ENCODE measurements at places on chromosomes 5 and 9.

DNA sequence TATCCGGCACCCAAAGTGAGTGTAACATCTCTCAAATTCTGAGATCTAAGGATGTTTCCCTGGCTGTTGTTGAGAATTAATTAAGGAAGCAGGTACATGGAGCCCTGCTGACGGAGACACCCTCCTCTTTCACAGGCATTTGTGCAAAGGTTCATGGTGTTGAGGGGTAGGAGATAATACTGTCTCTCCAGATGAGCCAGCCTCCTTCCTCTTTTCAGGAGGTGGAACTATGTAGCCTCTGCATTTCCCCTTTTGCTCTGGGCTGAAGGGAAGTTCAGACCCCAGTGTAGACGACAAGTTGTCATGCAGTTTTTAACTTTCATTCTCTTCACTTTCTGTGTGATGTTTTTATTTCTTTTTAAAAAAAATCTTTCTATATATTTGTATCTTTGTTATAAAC is 107.5 kb downstream of the GALNT10 start:
- no peak for DNase-seq

DNA sequence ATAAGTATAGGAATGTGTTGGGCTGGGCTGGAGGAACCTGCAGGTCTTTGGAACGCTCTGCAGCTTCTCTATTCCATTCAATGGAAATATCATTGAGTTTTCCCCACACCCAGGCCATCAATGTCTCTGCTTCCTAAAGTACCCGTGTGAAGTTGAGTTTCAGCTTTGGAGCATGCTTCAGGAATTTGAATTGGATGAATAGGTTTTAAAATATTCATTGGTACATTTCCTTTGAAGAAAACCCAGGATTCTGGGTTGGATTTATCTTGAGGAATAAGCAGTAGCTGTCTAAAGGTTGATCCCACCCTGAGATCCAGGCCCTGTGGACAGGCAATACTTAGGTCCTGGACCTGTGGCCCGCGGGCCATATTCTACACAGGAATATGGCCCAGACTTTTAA is 37.3 kb downstream of the INSYN2B start:
- DNase-seq, result no peak

- no peak for DNase-seq
Observed at GRCh38 chr5:156126716-156127115, 200.2 kb upstream of the SGCD start.

GRCh38 chr9:32877639-32878217 is 94.4 kb downstream of the TMEM215 start:
- no peak for DNase-seq

- DNase-seq, result no peak
Observed at GRCh38 chr5:41575110-41575779, 64.8 kb upstream of the PLCXD3 start.

DNA sequence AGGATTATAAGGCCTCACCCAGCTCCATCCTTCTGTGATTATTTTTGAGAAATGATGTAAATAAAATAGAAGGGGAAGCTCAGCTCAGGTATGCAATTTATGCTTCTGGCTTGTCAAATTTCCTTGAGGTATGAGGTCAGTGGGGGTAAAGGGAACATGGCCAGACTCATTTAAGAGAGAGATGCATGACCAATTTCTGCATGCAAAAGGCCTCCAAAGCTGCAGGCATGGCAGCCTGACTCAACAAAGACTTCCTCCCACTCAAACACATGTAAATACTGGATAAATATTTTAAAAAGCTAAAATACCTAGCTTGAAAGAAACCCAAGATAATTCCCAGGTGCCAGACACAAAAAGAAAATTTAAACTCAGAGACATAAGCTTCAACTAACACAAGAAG is 101.4 kb upstream of the SLC1A3 start:
- DNase-seq, result no peak

DNA sequence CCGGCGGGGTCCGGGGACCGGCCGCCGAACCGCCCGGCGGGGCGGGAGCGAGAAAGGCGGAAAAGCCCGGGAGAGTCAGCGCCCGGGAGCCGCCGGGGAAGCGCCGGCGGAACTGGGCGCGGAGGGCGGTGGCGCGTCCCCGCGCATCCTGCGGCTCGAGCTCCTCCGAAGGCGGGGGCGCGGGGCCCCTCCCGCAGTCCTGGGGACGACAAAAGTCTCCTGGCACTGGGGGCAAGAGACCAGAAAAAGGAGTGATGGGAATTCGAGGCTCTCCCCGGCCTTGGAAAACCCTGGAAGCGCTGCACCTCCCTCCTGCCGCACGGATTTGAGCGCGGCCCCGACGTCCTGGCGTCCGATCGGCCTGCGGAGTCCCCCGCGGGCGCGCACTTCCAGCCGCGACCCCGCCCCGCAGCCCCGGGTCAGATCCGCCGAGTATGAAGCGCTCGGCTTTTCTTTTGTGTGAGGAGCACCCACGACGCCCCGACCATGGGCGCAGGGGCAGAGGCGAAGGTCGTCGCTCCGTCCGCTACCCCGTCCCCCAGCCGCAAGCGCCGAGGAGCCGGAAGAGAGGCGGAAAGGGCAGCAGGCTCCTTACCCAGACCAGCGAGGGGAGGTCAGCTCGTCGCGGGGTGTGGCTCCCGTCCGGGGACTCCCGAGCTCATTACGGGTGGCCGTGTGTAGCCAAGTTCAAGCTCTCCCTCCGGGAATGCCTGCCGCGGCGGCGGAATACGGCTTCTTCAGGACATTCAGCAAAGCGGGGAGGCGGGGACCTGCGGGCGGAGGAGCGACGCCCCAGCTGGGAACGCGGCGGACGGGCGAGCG is at the start of gene EPB41L4A:
TSS of gene EPB41L4A (minus strand) at position 114 of the 822 bp plus-strand sequence. CDS start 238 bp downstream, outside the sequence.
- peak; percentile 19 for DNase-seq

DNA sequence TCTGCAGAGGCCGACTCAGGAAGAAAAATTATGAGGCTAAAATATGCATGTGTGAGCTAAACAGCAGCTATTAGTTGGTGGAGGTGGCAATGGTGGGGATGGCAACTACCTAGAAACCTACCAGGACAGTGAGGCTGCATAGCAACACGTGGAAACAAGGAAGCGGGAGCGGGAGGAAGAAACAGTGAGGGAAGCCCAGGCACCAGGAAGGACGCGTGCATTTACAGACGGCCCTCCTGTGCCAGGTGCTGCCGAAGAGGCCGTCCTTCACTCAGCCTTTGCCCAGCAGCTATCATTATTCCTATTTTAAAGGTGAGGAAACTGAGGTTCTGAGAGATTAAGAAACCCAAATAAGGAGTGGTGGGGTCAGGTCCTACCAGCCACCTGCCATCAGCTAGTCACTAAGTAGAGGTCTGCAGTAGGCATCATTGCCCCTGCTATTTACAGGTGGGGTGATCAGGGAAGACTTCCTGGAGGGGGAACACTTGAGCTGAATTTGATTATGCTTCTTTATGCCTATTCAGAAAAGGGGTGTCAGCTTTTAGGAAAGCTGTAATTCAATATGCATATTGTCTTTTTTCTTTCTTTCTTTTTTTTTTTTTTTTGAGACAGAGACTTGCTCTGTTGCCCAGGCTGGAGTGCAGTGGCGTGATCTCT is 125.3 kb downstream of the CRB2 start:
- no peak for DNase-seq

DNA sequence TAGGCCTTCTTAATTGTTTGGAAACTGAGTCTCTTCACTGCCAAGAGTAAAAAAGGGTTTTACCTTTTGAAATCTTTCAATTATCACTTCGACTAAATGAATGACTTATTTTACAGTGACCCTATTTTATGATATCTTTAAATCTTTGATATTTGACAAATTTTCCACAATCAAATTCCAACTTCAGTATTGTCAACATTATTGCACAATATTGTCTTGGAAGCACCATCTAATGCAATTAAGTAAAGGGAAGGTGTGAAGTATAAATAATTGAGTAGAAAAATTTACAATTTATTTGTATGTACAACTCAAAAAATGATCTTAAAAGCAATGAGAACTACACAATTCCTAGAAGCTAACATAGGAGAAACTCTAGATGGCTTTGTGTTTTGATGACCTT is 49.2 kb downstream of the GABRA6 start:
- no peak for DNase-seq

DNA sequence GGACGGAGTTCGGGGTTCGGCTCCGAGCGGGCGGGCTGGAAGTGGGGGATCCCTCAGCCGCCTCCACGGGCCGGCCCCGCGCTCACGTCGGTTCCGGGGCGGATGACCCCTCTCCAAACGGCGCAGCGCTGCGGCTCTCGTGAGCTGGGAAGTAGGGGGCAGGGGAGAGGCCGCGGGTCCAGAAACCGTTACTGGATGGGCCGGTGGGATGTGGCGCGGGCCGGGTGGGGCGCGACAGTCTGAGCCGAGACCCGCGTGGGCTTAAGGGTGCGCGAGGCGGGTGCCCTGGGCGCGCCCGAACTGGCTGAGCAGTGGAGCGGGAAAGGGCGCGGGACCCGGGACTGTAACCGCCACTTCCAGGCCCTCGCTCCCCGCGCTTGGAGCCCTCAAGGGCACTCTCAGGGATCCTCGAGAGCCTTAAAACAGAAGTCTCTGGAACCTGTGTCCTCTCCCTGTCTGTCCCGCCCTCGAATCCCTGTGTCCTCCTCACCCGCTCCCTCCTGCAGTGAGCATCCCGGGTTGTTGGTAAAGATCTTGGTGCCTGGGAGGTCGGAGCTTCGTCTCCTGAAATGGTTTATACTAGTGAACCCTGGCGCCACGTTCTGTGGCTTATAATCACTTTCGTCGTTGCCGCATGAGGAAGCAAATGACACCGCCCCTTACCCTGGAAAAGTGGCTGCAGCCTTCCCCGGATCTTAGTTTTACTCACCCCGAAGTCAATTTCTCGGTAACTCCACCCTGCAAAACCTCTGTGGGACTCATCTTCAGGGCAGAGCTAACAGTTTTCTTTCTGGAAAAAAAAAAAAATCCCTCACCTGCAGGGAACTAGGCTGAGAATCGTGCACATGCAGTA is 571 bp upstream of the MARCHF11 start:
- DNase-seq, result no peak

GRCh38 chr5:35664584-35664983 is 46.9 kb downstream of the SPEF2 start:
- DNase-seq, result no peak

DNA sequence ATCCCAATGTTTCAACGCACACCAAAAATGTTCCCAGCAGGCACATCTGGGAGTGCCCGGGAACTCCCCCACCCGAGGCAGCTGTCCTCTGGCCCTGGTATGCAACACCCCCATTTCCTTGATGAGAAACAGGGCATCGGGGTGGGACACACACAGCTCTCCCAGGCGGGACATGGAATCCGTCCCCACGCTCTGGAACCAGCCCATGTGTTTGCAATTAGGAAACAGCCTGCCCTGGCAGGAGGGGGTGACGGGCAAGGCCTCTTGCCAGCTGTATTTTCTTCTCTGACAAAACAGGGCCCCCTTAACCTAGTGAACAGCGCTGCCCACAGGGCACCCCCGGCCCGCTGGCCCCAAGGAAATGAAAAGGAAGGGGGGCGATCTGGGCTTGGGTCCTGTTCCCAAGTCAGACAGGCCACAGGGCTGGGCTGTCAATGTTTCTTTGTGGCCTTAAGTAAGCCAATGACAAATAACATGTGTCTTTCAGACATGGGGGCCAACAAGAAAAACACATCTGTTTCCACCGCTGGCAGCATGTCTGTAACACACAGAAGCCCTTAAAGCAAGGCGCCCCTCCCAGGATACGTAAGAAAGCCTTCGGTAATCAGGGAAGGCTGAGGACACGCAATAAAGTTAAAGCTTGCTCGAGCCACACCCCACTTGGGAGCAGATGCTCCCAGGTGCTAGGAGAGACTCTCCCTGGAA is 125.3 kb downstream of the ROR2 start:
- no peak for DNase-seq

DNA sequence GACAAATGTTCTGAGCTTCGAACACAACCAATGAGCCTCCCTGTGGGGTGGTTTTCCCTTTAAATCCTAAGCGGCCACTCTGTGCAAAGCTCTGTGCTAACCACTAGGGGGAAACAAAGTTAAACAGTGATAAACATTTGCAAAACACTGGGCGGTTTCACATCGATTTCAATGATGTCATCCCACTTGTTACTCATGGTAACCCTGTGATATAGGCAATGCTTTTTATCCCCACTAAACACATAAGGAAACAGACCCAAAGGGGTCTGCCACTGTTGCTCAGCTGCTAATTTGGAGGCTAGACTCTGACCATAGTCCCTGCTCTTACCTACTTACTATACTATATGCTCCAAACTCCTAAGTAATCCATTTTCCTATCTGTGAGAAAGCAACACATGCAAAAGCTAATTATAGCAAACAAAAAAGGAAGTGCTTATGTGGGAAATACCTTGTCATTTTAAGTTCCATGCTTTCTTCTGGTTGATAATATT is 57.3 kb downstream of the PTPN3 start:
- DNase-seq, result no peak

DNA sequence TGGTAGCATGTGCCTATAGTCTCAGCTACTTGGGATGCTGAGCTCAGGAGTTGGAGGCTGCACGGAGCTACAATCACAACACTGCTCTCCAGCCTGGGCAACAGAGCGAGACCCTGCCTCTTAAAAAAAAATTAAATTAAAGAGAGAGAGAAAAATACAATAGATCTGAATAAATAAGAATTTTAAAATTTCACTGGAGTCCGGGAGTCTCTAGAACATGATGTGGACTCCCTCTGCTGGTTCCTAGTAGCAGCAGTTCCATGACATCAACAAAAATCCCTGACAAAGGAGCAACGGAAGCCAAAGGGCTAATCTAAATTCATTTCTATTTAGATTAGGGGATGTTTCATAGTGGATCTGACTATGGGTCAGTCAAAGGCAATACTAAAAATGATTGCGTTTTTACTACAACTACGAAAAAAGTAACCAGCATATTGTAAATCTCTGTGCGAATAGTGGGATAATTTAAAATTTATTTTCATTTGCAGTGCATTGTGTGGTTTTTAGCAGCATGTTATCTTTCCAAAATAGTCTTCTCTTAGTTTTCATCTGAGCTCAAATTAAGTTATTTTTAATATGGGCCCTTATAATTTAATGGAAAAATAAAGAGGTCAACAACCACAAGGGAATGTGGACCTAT is 6.7 kb downstream of the INIP start:
- DNase-seq, result no peak

DNA sequence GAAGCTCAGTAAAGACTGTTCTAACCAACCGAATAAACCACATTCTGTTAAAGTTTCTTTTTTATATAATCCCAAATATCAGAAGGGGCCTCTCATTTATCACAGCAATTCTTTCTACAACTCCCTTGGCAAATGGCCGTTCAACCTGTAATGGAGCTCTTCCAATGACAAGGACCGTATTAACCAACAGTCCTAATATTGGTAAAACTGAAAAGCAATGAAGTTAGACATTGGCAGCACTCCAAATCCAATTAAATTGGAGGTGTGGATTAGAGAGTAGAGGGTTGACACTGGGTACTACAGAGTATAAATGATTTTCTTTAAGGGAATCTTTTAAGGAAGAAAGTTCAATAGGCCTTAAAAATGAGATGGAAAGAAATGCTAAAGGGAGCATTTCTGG is 842 bp downstream of the TMED7 start:
- no peak for DNase-seq

Measured in GM12892 (cell line).